ENCODE measurements at places on chromosomes 6 and 20. TPM values are rescaled to one million over a fixed set of nuclear protein-coding genes. Genes with fewer than 3 reads are reported as not detected.

GRCh38 chr6:14697427-14697826 is 548.4 kb upstream of the JARID2 start:
- DNase-seq: no peak

GRCh38 chr20:61736751-61737310 is 328.9 kb downstream of the TAF4 start:
- no peak for DNase-seq

GRCh38 chr20:19275038-19275629 is 62.7 kb downstream of the SLC24A3 start:
- no peak for DNase-seq

The OXT gene
- not detected for total RNA-seq

Data from activated naive CD4-positive, alpha-beta T cell treated with anti-CD3 and anti-CD28 coated beads for 36 hours (primary cell).